ENCODE measurements at places on chromosomes 1 and 21.

- DNase-seq, result no peak
These were observed 11.0 kb downstream of the ZMYM4 start for GRCh38 chr1:35279555-35279904.

DNA sequence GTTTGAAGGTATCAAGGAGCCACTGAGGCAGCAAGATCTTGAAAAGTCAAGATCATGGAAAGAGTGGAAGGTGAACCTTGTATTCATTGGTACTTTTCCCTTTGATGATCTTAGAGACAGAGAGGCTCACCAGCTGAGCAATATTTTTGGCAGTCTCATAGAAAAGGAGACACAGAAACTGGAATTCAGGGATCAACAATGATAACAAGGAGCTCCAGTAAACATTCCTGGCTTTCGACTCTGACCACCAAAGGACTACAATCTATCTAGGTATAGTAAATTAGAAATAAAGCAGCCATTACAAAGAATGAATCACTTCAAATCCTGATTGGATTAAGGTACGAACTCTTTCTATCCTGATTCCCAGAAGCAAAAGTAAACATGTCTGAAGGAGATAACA, 615.4 kb downstream of the KIF26B start:
- DNase-seq, result no peak

- no peak for DNase-seq
These were observed 43.2 kb downstream of the CNN3 start for GRCh38 chr1:94883691-94884090.

DNA sequence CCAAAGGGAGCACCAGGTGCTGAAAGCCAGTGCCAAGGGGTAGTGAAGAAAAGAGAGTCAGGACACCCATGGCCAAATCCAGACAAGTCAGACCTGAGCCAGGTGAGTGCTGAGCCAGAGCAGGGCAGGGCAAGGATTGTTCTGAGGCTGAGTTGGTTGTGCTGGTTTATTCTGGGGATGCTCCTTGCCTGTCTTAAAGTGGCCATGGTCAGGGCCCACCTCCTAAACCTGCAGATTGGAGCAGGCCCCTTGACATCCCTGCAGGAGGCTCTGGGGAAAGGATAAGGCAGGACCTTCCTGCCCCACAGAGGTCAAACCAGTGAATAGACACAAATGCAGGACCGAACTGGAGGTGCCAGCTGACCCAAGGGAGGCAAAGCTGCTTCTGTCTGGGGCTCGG, 138.4 kb downstream of the HIVEP3 start:
- no peak for DNase-seq

Data from stimulated activated CD4-positive, alpha-beta T cell treated with anti-CD3 and anti-CD28 coated beads, Interleukin-15, amount 100 ng/mL, for 1 hour (primary cell).